Peyer's patch (tissue), 4 donors: ENCODE measurements at places on chromosomes 13 and 19.

- DNase-seq, result no peak
These were observed 848.5 kb downstream of the PCDH17 start for GRCh38 chr13:58480061-58480460.

- no peak for DNase-seq
These were observed 86.0 kb downstream of the ATP11A start for GRCh38 chr13:112775791-112776279.

GRCh38 chr19:411723-412355 is 2.9 kb upstream of the C2CD4C start:
- DNase-seq, result no peak

- DNase-seq, result no peak
These were observed 96.8 kb downstream of the ARHGEF7 start for GRCh38 chr13:111211789-111212516.

DNA sequence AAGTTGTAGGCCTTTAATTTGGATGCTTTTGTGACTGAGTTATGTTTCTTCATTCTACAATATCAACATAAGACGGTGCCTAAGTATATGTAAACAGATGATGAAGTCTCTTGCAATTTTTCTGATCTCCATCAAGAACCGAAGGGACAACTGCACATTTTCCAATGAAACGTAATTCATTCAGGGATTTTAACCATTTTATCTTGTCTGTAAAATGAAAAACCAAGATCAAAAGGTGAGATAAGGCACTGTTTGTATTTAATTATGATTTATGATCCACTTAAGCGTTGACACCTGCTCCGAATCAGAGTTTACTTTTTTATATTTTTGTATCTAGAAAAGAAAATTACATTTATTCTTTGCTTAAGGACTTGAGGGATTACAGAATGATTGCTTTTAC is 556.8 kb upstream of the ARGLU1 start:
- no peak for DNase-seq

- DNase-seq, result no peak
These were observed 364 bp downstream of the CKM start for GRCh38 chr19:45322311-45322710.

DNA sequence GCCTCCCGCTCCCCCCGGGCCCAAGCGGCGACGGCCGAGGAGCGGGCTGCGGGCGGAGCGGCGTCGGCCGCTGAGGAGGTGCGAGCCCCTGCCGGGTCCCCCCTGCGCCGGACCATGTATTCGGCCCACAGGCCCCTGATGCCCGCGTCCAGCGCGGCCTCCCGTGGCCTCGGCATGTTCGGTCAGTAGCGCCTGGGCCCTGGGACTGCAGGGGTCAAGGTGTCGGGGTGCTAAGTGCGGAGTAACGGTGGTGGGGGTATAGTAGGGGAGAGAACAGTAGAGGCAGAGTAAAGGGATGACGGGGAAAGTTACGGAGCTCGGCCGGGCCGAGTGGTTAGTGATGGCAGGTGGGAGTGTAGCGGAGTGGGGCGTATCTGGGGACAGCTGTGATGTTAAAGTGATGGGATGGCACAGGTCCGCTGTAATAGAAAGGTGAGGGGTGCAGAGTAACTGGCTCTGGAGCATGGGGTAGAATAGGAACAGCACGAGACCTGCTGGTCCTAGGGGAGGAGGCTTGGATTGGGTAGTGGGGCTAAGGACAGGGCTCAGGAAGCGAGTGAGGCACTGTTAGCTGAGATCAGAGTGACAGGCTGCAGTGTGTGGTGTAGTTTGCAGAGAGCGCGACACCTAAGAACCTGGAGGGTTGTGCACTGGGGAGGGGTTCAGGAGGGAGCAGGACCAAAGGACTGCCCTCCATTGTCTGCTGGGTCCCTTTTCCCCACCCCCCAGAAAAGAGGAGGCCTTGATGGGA is 15.7 kb downstream of the CIC start:
- DNase-seq, result no peak
